ENCODE measurements at places on chromosomes 13 and 19. TPM values are rescaled to one million over a fixed set of nuclear protein-coding genes. Genes with fewer than 3 reads are reported as not detected.

DNA sequence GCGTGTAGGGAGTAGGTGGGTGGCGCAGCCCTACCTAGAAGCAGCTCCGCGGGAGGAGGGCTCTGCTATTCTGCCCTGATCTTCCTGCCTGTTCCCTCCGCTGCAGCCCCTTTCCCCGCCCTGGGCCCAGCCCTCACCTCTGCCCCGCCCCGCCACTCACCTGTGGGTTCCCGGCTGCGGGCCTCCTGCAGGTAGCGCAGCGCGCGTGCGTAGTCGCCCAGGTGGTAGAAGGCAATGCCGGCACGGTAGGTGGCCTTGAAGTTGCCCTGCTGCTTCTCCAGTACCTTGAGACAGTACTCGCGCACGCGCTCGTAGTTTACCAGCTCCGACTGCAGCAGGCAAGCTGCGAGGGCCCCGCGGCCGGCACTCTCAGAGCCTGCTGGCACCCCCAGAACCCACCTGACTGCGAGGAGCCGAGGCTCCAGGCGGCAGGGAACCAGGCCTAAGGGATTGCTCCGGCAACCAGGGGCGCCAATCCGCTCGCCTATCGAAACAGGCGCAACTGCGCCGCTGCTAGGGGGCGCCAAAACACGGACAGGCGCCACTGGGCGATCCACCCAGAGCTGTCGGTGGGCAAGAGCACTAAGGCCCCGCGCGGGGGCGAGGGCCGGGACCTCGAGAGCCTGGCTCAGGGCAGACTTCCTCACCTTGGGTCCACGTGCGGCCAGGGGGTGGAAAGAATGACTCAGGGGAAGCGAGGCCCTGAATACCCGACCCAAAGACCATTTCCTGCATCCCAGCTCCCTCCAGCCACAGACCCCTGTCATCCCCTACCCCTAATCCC is 965 bp downstream of the TTC9B start:
- peaks cover 15% of the 10 kb centered on the region for H3K4me1 ChIP-seq
- no peaks in the 10 kb centered on the region for H3K36me3 ChIP-seq
- H3K4me3 ChIP-seq, result no peak overlapping the region
- peaks cover 45% of the 10 kb centered on the region for H3K27me3 ChIP-seq
- no peak for DNase-seq

DNA sequence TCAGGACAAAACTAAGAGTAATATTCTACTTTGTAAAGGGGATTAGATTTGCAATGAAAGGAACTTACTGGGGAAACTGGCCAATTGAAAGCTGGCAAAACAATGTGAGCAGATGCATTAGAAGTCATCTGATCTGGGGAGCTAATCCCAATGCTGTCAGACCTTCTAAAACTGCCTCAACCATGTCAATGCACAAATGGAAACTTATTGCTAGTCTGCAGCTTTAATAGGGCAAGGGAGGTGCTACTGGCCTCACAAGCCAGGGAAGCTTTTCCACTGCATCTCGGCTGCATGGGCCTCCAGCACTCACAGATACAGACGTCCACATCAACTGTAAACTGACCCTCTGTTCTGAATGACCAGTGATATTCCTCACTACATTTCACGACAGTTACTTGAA is 154.2 kb downstream of the LHFPL6 start:
- H3K4me3 ChIP-seq, result no peak overlapping the region
- peaks cover 37% of the 10 kb centered on the region for H3K4me1 ChIP-seq
- no peaks in the 10 kb centered on the region for H3K36me3 ChIP-seq
- no peaks in the 10 kb centered on the region for H3K27me3 ChIP-seq
- DNase-seq, result no peak

DNA sequence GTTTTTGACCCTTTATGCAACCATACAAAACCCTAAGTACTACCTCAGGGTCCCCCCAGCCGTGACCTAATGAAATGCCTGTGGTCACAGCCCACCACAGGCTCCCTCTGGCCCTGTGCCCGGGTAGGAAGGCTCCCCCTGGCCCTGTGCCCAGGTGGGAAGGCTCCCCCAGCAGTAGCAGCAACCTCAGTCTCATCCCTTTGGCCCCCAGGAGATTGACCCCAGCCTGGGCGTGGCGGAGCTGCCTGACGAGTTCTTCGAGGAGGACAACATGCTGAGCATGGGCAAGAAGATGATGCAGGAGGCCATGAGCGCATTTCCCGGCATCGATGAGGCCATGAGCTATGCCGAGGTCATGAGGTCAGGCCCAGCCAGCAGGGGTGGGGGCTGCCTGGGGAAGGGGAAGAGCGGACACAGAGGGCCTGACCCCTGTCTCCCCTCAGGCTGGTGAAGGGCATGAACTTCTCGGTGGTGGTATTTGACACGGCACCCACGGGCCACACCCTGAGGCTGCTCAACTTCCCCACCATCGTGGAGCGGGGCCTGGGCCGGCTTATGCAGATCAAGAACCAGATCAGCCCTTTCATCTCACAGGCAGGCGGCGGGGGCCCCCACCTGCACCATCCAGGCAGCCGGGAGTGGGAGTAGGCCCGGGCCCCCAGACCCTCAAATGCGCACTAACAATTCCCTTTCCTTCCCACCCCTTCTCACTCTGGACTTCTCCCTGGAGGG is 6.3 kb upstream of the BEST2 start:
- no peak overlapping the region for H3K27ac ChIP-seq
- H3K27me3 ChIP-seq, result no peaks in the 10 kb centered on the region
- H3K4me1 ChIP-seq, result no peaks in the 10 kb centered on the region
- peaks cover 9% of the 10 kb centered on the region for H3K36me3 ChIP-seq
- no peak for DNase-seq

DNA sequence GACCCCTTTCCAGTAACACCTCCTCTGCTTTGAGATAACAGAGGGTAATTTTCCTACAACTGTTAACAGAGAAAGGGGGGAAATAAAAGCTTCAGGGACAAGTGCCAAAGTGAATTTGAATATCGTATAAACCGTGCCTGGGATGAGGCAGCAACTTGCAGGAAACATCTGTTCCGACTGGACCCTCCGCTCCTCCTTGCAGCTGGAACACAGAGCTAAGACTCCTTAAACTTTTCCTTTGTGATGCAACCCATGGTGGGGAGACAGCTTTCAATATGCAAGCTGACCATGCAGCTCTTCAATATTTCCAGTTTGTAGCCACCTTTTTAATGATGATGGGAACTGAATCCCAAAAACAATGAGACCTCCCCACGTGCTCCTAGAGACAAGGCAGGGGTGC is 432.6 kb downstream of the ZNF536 start:
- no peak for DNase-seq
- no peak overlapping the region for H3K27ac ChIP-seq
- no peaks in the 10 kb centered on the region for H3K36me3 ChIP-seq
- no peaks in the 10 kb centered on the region for H3K27me3 ChIP-seq
- H3K4me1 ChIP-seq, result no peaks in the 10 kb centered on the region
- H3K4me3 ChIP-seq, result peak overlapping the region; percentile 52

LIG1 gene
- total RNA-seq, result 44.7 TPM

Measured in spleen (tissue), 13 donors.